GOT3 (cell line): ENCODE measurements at places on chromosomes 16 and 17.

- no peak for DNase-seq
Measured at GRCh38 chr17:29905086-29905878, 24.7 kb downstream of the SSH2 start.

DNA sequence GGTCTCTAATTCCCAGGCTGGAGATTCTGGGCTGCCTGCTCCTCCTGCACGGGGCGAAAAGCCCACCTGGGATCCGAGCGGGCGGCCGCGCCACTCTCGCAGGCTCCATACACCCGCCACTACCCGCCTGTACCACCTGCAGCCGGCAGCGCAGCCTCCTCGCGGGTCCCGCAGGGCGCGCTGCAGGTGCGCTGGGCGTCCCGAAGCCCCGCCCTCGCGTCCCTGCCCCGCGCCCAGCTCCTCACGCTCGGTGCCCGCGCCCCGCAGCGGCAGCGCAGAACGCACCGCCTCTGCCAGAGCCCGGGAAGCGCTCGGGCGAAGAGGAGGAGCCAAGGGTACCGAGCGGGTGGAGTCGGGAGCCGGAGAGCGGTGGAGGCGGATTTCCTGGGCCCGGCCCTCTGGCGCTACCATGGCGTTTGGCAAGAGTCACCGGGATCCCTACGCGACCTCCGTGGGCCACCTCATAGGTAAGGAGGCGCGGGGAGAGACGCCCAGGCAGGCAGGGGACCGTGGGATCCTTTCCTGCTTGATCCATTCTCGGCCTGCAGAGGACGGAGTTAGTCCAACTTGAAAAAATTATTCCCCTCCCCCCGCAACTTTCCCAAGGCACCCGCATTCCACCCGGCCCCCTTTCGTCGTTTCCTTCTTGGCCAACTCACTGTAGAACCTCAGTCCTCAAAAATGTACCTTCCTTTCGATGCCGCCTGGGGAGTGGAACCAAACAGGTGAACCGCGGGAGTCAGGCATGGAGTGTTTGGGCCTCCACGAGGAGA, at the start of gene TOM1L1:
Gene TOM1L1 (plus strand): TSS at position 396 of the 773 bp plus-strand sequence. CDS start 14 bp downstream, at position 410.
- no peak for DNase-seq

- DNase-seq, result no peak
Measured at GRCh38 chr16:76984196-76984595, 206.8 kb upstream of the MON1B start.

DNA sequence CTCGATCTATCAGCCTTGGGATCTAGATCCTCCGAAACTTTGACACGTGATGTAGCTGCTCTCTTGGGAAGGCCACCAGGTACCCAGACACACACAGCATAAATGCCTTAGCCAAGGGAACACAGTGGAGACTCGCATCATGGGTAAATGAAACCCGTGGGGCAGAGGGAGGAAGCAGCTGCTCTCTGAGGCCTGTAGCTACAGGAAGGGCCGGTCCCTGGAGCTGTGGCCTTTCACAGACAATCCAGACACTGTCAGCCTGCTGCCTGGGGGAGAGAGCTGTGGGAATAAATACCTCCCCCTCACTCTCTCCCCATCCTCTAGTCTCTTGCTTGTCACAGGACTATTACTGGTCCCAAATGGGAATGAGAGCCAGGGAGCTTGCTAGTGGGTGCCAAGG, 351.2 kb downstream of the UTP18 start:
- DNase-seq, result no peak

GRCh38 chr17:74770498-74771318, 5.4 kb downstream of the NAT9 start:
- DNase-seq, result no peak

- no peak for DNase-seq
Measured at GRCh38 chr17:74604761-74605160, 12.7 kb upstream of the CD300LD start.

GRCh38 chr16:73000020-73000906, 47.7 kb downstream of the ZFHX3 start:
- no peak for DNase-seq

DNA sequence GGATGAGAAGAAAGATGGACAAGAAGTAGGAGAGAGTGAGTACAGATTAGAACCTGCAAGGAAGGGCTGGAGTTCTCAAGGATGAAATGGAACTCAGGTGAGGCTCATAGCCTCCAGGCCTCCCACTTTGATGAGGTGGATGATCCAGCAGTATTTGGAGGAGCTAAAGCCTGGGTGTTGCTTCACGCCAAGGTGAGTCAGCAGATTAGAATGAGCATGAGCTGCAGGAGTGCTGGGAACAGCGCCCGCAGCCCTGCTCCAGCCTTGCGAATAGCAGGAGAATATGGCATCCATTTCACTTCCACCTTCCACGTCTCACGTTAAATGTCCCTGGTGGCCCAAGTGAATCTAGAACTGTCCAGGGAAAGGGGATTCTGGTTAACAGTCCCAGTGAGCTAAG, 94.4 kb upstream of the CPHXL start:
- no peak for DNase-seq

GRCh38 chr16:51550800-51551347, 399.8 kb upstream of the SALL1 start:
- DNase-seq, result no peak

GRCh38 chr16:17403859-17404545, 66.8 kb downstream of the XYLT1 start:
- DNase-seq, result no peak

DNA sequence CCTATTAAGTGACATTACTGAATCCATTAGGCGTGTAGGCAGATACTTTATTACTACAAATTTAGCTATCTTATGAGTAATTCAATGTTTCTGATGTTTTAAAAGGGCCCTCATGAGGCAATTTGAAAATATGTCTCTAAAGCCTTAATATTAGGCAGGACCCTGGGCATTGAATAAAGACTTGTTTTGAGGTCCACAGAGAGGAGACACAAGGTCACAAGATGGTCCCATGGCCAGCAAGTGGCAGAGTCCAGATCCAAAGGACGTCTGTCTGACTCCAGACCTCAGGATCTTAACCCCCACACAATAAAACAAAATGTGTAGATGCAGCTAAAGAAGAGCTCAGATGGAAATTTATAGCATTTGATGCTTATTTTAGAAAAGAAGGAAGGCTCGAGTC, 31.9 kb upstream of the HEATR6 start:
- no peak for DNase-seq

DNA sequence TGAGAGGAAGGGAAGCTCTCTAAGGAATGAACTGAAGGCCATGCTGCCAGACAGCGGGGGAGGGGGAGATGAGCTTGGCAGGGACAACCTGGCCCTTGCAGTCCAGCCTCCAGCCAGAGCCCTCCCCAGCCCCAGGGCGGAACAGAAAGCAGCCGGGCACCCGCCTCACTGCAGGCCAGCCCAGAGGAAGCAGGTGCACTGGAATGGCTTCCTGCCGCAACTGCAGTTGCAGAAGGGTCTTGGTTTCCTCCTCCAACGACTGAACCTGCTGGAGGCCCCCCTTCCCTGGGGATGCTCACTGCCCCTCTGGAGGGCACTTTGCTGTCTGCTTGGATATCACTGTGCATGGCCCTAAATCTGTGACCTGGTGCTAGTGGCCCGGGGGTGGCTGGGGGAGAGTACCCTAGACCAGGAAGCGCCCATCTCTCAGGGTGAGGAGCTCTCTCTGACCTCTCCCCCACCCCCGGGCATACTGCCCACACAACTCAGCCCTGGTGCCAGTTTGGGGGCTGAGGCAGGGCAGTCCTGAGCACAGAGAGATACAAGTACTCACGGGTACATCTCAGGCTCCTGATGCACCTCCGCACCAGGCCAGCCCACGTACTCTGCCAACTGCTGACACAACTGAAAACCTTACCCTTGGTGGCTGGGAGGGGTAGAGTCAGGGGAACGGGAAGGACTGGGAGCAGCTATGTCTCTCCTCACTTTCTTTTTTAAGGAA, 41.1 kb downstream of the MYO18A start:
- no peak for DNase-seq

DNA sequence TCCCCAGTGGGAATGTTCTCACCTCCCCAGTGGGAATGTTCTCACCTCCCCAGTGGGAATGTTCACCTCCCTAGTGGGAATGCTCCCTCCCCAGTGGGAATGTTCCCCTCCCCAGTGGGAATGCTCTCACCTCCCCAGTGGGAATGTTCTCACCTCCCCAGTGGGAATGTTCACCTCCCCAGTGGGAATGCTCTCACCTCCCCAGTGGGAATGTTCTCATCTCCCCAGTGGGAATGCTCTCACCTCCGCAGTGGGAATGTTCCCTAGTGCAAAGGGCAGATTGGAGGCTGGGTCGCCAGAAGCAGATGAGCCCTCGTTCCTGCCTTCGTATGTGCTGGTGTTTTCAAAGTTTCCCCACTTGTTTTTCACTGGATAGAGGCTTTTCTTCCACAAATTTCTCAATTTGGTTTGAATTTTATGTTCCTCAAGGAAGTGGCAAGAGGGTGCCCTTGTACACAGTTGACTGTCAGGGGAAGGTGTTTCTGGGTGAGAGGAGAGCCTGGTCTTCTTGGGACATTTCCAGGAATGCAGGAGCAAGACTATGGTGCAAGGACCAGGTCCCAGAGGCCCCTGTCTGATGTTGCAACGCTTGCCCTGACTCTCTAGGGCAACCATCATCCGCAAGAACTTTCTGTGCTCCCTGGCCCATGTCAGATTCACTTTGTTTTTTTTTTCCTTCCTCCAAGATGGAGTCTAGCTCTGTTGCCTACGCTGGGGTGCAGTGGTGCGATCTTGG, 34.0 kb downstream of the TRARG1 start:
- DNase-seq, result no peak

DNA sequence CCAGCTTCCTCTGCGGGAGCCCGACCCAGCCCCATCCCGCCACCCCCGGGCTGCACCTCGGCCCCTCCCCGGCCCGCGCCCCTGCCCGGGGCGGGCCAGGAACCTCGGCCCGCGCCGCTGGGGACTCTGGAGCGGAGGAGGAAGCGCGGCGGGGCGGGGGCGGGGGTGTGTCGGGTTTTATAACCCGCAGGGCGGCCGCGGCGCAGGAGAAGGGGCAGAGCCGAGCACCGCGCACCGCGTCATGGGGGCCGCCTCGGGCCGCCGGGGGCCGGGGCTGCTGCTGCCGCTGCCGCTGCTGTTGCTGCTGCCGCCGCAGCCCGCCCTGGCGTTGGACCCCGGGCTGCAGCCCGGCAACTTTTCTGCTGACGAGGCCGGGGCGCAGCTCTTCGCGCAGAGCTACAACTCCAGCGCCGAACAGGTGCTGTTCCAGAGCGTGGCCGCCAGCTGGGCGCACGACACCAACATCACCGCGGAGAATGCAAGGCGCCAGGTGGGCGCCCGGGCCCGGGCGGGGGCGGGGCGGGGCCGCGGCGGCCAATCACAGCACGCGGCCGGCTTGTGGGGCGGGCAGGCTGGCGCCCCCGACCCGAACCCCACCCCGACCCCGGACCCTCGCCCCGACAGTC, at the start of gene ACE:
Gene ACE (plus strand): TSS at position 208 of the 626 bp plus-strand sequence. CDS start 34 bp downstream, at position 242.
- DNase-seq, result no peak

DNA sequence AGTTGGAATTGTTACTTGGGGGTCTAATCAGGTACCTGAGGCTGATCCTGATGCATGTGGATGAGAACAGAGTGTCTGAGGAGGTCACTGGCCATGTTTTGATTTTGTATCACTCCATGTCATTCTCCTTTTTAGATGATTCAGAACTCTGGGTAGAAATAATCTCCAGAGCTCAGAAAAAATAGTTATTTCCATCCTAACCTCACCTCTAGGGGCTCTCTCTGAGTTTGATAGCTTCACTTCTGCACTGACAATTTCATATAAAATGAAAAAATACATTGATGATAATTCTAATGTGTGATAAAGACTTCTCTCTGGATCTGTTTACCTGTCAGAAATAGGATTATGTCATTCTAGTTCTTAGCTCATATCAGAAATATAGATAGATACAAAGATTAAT, 6.2 kb upstream of the KRT12 start:
- DNase-seq, result no peak

DNA sequence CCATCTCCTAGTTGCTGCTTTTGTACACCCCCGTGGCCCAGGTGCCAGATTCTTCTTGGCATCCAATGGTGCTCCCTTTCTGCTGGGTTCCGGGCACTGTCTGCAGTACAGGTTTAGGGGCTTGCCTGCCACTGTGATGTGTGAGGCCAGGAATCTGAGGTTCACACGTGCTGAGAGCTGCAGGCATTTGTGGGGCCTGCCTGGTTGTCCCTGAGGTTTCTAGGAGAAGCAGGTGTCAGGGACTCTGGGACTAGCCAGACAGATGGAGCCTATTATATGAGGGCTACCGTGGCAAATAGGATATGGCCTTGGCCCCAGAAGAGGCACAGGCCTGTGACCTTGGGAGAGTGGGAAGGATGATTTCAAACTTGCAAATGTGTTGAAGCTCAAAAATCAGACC, 29.3 kb downstream of the NDEL1 start:
- DNase-seq, result no peak

DNA sequence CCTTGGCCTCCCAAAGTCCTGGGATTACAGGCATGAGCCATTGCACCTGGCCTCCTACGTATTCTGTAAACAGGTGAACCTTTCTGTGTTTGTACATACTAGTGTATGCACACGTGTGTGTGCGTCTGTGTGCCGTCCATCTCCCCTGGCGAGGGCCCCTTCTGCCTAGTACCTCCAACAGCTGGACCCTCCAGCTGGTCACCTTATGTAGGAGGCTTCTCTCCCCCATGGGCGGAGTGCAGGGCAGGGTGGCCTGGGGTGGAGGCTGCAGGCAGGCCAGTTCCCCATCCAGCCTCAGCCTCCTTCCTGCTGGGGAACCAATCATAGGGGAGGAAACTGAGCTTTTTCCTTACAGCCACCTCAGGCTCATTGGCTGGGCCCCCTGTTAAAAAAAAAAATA, 24.4 kb upstream of the DOC2B start:
- DNase-seq, result no peak

DNA sequence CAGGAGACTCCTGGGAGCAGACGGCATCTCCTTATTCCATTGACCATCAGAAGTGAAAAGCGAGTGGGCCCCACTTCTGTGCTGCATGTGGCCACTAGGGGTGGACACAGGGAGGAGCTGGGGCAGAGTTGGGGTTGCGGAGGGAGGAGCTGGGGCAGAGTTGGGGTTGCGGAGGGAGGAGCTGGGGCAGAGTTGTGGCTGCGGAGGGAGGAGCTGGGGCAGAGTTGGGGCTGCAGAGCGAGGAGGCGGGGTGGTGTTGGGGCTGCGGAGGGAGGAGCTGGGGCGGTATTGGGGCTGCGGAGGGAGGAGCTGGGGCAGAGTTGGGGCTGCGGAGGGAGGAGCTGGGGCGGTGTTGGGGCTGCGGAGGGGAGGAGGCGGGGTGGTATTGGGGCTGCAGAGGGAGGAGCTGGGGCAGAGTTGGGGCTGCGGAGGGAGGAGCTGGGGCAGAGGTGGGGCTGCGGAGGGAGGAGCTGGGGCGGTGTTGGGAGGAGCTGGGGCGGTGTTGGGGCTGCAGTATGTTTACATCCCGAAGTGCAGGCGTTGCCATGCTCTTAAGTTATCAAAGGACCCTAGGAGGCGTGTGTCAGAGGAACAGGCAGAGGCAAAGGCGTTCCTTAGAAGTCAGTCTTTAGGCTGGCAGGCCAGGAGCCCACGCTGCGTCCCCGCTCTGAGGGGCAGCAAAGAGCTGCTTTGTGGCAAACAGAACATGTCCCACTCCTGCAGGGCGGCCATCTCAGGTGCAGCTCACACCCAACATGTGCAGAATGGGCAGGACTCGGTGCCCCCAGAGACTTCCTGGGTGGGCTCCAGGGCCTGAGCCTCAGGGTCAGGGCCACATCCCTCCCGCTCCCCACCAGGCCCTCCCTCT, 76.0 kb downstream of the ZNF778 start:
- DNase-seq, result no peak

- no peak for DNase-seq
Measured at GRCh38 chr16:11734025-11734652, 8.5 kb downstream of the TXNDC11 start.
